ENCODE measurements at places on chromosomes 4 and X. TPM values are rescaled to one million over a fixed set of nuclear protein-coding genes. Genes with fewer than 3 reads are reported as not detected.

The AWAT2 gene
- not detected for total RNA-seq

The SYN1 gene
- total RNA-seq: 2.2 TPM

DNA sequence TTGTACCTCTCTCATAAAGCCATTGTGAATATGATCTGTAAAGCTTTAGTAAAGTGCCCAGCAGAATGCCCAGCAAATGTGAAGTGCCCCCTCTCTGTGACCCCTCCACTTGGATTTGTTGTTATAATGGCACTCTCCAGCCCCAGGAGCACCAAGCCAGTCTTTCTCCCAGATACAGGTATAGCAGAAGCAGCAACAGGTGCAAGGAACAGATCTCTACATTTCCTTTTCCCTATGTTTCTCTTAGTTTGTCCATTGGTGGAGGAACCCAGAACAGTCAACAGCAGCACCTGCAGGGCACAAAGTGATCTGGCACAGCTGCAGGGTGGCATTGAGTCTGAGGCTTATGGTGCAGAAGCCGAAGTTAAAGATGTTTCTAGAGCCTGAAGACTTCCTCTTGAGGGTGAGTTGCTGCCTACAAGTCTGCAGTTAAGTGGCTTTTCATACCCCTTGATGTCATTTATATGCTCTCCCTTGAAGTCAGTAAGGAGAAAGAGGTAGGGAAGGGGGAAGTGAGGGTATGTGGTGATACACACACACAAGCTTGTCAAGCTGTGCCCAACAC is 16.1 kb upstream of the CXCL3 start:
- DNase-seq: no peak

GRCh38 chrX:24153178-24153795 is 3.8 kb downstream of the ZFX start:
- DNase-seq: no peak

DNA sequence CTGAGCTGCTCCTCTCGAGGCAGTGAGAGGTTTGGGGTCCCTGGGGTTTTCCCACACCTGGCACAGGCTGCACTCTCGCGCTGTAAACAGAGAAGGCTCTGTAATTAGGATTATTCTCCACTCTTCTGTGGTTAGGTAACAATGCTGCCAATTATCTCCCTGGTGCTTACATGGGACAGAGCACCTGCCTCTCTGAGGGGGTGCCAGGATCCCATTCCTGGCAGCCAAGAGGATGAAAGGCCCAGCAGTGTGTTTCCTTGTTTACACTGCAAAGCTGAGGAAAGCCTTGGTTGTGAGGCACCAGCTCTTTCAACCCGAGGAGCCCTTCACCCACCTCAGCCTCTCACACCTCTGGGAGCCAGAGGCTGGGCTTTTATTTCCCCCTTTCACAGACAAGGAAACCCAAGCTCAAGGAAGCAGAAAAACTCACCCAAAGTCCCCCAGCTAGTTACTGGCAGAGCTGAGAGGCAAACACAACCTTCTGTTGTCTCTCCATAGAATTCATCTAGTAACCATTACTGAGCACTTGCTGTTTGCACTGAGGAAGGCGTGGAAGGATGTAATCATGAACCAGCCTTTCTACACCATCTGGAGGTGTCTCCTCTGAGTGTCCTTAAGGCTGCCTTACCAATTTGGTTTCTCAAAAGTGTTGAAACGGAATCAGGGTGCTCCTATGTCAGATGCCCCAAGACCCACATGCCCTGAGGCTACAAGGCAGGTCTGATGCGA is 39.7 kb upstream of the PROM1 start:
- DNase-seq: no peak
